Naive thymus-derived CD8-positive, alpha-beta T cell (primary cell): ENCODE measurements at places on chromosomes 3 and 15.

DNA sequence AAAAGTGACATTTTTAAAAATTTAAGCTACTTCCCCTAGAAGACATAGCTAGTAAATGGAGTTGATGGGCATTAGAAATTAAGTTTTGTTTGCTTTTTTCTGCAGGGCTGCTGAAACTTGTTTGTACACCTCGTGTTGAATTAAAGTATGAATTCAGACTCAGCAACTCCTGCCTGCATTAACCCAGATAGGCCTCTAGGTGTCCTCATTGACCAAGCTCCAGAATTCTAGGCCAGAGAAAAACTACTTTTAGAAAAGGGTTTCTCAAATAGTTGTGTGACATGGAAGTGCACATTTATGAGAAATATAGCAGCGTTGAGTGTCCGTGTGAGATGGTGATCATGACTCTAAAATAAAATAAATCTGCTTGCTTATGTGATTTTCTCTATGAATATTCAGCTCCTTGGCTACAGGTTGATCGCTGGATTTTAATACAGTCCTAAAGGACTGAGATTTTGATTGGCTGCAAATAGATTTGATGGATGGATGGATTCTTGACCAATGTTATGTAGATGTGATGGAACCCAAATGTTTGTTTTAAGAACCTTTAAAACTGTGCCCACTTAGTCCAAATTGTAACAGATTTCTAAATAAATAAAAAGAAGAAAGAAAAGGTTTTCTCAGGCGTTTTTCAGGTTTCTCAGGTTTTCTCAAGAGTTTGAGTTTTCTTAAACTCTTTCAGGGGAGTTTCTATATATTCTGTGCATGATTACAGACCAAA lies 39.4 kb upstream of the LMOD3 start:
- H3K4me3 ChIP-seq = no peak overlapping the region
- no peaks in the 10 kb centered on the region for H3K36me3 ChIP-seq
- no peak overlapping the region for H3K27ac ChIP-seq
- H3K27me3 ChIP-seq = no peaks in the 10 kb centered on the region
- DNase-seq = peak; percentile 52

DNA sequence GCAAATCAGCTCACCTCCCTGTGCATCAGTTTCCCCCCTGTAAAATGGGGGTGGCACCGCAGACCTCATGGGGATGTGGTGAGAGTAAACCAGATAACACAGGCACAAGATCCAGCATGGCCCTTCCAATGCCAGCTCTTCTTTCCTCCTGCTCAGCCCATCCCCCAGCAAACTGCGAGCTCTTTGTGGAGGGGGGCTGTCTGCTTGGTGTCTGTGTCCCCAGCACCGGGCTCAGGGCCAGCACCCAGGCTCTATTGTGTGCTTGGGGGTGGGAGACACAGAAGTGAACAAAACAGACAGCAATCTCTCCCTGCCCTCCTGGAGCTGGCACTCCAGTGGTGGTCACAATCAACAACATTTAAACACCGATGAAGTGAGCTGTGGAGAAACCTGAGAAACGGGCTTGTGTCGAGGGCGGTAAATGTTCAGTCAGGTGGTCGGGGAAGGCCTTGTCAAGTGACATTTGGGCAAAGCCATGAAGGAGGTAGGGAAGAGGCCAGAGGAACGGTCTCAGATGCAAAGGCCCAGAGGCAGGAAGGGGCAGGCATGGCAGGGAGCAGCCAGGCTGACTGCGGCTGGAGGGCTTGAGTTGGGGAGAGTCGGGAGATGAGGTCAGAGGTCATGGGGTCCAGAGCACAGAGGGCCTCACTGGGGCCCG lies 28.4 kb downstream of the GRIP2 start:
- no peak overlapping the region for H3K4me3 ChIP-seq
- no peak overlapping the region for H3K27ac ChIP-seq
- no peak for DNase-seq
- no peaks in the 10 kb centered on the region for H3K36me3 ChIP-seq

DNA sequence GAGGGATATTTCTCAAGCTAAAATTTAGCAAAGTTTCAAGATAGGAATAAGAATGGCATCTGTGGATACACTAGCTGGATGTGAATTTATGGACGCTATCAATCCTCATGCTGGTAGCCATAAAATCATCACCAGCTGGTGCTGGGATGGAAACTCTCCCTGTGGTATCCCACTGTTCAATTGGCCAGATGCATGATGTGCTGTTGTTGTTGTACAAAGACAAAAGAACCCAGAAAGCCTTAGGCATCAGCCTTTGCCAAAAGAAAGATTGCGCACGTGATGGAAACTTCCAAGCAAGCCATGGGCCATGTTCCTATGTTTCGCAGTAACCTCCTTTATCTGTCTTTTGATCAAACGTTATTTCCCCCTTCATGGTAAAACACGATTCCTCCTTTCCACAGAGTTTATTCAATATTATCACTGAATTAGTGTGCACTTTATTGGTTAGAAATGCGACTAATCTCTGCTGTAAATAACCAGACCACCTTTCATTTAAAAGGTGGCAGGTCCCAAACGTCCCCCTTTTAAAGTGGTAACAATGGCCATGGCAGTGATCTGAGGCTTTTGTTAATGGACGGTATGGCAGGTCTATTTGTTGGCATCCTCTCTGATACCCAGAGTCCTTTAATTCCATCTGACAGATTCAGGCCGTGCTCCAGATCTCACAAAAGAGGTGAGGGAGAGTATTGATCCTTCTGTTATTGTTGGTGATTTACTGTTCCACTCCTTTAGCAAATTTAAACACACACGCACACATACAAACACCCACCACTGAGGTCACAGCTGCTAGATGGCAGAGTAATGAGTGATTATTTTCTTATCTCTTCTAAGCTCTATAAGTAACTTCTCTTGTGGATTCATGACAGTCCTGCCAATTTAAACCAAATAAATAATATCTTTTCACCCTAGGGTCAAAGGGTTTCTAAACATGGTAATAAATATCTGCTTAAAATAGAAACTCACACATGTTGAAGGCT lies 291.2 kb upstream of the KCNMB2 start:
- H3K4me3 ChIP-seq = no peak overlapping the region
- no peaks in the 10 kb centered on the region for H3K4me1 ChIP-seq
- H3K36me3 ChIP-seq = peaks cover 6% of the 10 kb centered on the region
- no peaks in the 10 kb centered on the region for H3K27me3 ChIP-seq

DNA sequence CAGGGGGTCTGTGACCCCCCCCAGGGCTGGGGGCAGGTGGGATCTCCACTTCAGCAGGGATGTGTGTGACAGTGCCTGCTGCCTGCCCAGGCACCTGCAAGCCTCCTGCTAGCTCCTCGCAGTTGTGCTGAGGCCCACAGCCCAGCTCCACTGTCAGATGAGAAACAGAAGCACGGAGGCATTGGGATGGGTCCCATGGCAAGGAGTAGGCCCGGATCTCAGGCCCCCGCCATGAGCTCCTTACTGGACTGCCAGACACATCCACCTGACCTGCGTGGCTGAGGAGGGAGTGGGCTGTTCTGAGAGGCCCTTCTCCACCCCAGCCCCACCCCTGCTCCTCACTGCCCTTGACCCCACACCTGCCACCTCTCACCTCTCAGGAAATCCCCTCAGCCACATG lies 18.2 kb upstream of the SKOR1 start:
- no peak for DNase-seq
- no peaks in the 10 kb centered on the region for H3K27me3 ChIP-seq
- no peak overlapping the region for H3K4me3 ChIP-seq
- peaks cover 28% of the 10 kb centered on the region for H3K36me3 ChIP-seq

GRCh38 chr15:98648654-98649471 lies 524 bp downstream of the IGF1R start:
- H3K27ac ChIP-seq = peak overlapping the region; percentile 94
- H3K27me3 ChIP-seq = peaks cover 27% of the 10 kb centered on the region
- peak overlapping the region; percentile 95 for H3K4me3 ChIP-seq
- peaks cover 41% of the 10 kb centered on the region for H3K4me1 ChIP-seq
- H3K36me3 ChIP-seq = peaks cover 3% of the 10 kb centered on the region
- DNase-seq = peak; percentile 39
